ENCODE measurements at places on chromosomes 2 and 18. TPM values are rescaled to one million over a fixed set of nuclear protein-coding genes. Genes with fewer than 3 reads are reported as not detected.

GCG gene
- polyA plus RNA-seq = not detected

EMX1 gene
- not detected for polyA plus RNA-seq

RRM2 gene
- polyA plus RNA-seq = 0.48 TPM

LRATD1 gene
- polyA plus RNA-seq = not detected

ACYP2 gene
- polyA plus RNA-seq = 16.9 TPM

MOCOS gene
- not detected for polyA plus RNA-seq

POTEI gene
- not detected for polyA plus RNA-seq

FAM110C gene
- 0.26 TPM for polyA plus RNA-seq

CELF4 gene
- not detected for polyA plus RNA-seq

ITPRIPL1 gene
- polyA plus RNA-seq = 10.0 TPM

SPP2 gene
- polyA plus RNA-seq = not detected

UGGT1 gene
- 18.9 TPM for polyA plus RNA-seq

CCDC121 gene
- 0.79 TPM for polyA plus RNA-seq

MRPS5 gene
- 51.1 TPM for polyA plus RNA-seq

ELOA2 gene
- polyA plus RNA-seq = not detected

NR4A2 gene
- polyA plus RNA-seq = 9.4 TPM

VSNL1 gene
- not detected for polyA plus RNA-seq

MOB4 gene
- polyA plus RNA-seq = 30.0 TPM

SGPP2 gene
- polyA plus RNA-seq = 2.1 TPM

CLIP4 gene
- 24.6 TPM for polyA plus RNA-seq

CCDC74B gene
- not detected for polyA plus RNA-seq

POTEE gene
- polyA plus RNA-seq = 0.21 TPM

WNT6 gene
- polyA plus RNA-seq = not detected

HOXD11 gene
- not detected for polyA plus RNA-seq

TCF23 gene
- not detected for polyA plus RNA-seq

SP110 gene
- polyA plus RNA-seq = 49.8 TPM

DCDC2C gene
- polyA plus RNA-seq = not detected

CRACDL gene
- polyA plus RNA-seq = 1.3 TPM

MC5R gene
- polyA plus RNA-seq = not detected

KCNG2 gene
- not detected for polyA plus RNA-seq

E2F6 gene
- 4.4 TPM for polyA plus RNA-seq

B4GALT6 gene
- polyA plus RNA-seq = not detected

FBXO15 gene
- 2.2 TPM for polyA plus RNA-seq

ATL2 gene
- 21.7 TPM for polyA plus RNA-seq

IL36RN gene
- not detected for polyA plus RNA-seq

G6PC2 gene
- not detected for polyA plus RNA-seq

ORC2 gene
- 13.5 TPM for polyA plus RNA-seq

FAM124B gene
- polyA plus RNA-seq = 1.2 TPM

CAPN14 gene
- 0.16 TPM for polyA plus RNA-seq

MALL gene
- polyA plus RNA-seq = not detected

MYO1B gene
- 0.38 TPM for polyA plus RNA-seq

CCDC148 gene
- polyA plus RNA-seq = not detected

AQP4 gene
- polyA plus RNA-seq = not detected

UPP2 gene
- not detected for polyA plus RNA-seq

ASTL gene
- polyA plus RNA-seq = not detected

HOXD1 gene
- not detected for polyA plus RNA-seq

C1QL2 gene
- not detected for polyA plus RNA-seq

CFAP65 gene
- polyA plus RNA-seq = not detected

CNDP1 gene
- polyA plus RNA-seq = not detected

ZNF385B gene
- polyA plus RNA-seq = not detected

SCRN3 gene
- 10.8 TPM for polyA plus RNA-seq

ME2 gene
- polyA plus RNA-seq = 50.8 TPM

GALNT5 gene
- polyA plus RNA-seq = not detected

EGR4 gene
- polyA plus RNA-seq = not detected

Data from CD4-positive, alpha-beta memory T cell (primary cell).